ENCODE measurements at places on chromosomes 5 and 9.

DNA sequence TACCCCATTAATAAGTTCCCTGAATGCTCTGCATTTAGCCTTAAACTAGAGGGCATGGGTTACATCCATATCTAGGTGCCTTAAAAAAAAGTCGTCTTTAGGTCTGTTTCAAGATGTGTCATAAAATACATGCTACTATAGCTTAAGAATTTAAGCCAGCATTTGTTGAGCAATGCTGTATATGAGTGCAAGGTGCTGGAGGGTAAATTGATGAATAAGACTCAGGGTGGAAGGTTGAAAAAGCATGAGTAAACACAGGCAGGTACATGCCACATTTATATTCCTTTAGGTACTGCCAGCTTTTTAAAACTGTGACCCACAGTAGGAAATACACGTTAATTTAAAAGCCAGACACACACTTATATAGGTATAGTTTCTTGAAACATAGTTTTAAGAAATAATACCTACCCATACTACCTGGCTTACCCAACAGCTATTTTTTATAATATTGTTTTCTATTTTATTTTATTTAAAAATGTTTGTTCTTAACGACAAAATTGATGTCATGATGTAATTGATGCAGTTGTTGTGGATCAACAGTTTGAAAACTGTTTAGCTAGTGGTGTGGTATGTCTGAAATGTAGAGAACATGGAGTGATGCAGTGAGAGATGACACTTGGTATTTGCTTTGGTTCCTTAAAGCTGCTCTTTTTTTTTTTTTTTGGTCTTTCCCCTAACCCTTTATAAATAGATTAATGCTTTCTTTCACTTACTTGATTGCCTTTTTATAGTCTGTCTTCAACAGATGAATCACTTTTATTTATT, 3.9 kb downstream of the HMGCR start:
- DNase-seq: no peak

DNA sequence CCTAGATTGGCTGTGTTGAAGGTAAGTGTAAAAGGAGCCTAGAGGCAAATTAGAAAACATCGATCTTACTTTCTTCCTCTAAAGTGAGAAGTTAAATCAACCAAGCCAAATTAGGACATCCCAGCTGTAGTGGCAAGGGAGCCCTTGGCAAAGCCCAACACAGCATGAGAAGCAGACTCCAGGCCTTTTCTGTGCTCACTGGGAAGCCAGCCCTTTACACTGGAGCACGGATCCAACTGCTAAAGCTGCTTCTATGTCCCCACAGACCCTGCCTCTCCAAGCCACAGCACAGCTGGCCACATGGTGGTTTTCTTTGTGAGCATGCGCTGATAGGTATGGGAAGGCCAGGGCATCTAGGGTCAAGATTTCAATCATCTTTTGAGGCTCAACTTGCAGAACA, 94.1 kb downstream of the APBA1 start:
- DNase-seq: no peak

DNA sequence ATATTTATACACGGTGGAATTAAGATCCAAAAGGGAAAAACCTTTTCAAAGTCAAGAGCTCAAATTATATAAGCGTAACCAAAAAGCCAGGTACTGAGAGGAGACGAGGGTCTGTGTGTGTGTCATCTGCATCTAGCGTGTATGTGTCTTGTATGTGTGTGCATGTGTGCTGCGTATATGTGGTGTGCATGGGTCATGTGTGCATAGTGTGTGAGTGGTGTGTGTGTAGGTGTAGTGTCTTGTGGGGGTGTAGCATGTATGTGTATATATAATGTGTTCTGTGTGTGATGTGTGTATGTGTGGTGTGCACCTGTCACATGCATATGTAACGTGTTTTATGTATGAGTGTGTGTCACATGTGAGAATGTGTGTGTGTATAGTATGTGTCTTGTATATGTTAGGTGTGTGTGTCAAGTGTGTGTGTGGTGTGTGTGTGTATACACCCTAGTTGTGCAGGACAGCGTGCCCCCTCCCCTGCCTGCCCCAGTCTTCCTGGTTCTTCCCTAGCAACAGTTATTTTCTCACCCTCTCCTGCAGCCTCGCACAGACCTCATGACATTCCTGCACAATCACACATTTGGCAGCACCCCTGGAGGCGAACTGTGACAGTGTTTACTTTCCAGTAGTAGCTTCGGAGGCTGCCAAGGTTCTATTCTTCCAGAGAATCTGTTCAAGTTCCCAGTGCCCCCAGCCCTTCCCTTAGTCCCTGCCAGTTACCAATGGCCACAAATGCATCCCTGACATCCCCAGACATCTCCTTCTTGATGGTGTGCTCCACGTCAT, 27.1 kb upstream of the TNIP1 start:
- DNase-seq: no peak

GRCh38 chr5:151490627-151491026, 43.2 kb downstream of the SLC36A1 start:
- no peak for DNase-seq

DNA sequence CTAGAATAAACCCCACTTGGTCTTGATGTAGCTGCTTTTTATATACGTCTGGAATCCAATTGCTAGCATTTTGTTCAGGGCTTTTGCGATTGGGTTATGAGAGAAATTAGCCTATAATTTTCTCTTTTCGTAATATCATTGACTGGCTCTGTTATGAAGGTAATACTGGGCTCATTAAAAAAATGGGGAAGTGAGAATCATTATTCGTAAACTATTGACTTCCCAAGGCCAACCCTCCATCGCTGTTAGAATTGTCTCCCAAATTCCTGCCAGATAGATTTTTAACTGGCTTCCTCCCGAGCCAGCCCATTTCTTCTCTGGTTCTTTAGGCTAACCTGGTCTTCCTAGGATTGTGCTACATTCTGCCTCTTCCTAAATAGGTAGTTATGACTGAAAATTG, 35.9 kb upstream of the GRPEL2 start:
- DNase-seq: no peak

DNA sequence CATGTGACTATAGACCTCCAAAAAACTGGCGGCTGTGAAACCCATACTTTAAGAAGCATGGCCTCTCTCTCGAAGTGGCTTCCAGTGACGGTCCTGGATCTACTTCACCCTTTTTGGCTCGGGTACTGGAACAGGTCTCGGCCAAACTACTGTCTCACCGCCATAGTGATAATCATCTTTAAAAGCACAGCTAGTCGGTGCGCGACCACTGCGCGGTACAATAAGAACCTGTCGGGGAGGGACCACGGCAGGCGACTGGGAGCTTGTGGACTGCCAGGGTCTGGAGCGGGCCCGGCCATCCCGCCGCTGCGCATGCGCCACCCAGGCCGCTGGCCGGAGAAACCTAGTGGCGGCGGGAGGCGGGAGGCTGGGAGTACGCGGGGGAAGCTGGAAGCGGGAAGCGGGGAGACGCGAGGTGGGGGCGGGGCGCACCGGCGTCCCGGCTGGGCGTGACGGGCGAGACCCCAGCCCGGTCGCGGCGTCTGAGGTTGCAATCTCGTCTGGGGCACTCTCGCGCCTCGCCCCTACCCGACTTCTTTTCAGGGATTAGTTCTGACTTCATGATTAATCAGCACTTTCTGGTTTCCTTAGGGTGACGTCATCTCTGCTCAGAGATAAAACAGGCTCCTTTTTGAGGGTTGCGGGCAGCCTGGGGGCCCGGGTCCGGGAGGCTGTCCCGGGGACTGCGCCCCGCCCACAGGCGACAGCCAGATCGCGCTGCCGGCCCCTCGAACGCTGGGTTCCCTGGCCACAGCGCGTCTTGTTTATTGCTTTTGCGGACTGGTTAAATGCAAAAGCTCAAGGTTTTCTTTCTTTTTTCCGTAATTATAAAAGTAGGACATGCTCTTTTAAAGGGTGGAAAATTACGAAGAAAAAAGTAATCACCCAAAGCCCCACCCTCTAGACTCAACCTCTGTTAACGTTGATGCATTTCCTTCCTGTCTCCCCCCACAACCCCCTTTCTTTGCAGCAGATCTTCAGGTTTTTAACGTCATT, 266.8 kb downstream of the CWC27 start:
- peak; percentile 89 for DNase-seq

Data from CD4-positive, alpha-beta T cell treated with Interleukin-12 subunit alpha and Interleukin-12 subunit beta, for 1 hour (primary cell).